Endothelial cell (in vitro differentiated cells): ENCODE measurements at places on chromosomes 11 and 22. TPM values are rescaled to one million over a fixed set of nuclear protein-coding genes. Genes with fewer than 3 reads are reported as not detected.

DNA sequence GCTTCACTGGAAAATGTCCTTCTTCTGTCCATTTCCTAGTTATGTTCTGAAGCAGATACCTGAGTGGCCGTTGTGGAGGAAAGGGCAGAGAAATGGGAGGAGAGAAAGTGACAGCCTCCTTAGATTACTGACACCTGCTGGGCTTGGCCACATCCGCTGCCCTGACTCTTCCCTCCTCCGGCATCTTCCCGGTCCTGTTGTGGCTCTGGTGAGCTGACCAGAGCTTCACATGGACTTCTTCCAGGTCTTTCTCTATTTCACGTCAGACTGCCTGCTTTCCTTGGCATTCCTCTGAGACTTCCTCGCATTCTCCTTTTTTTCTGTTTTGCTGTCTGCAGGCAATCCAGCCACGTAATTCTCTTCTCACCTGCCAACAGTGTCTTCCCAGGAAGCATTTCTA, 138.7 kb upstream of the E2F8 start:
- H3K4me1 ChIP-seq = peaks cover 5% of the 10 kb centered on the region
- no peak overlapping the region for H3K4me3 ChIP-seq
- no peak for DNase-seq
- peaks cover 4% of the 10 kb centered on the region for H3K27me3 ChIP-seq

Gene EFCAB6
- 0.69 TPM for total RNA-seq

Gene ZNF280B
- total RNA-seq = 6.8 TPM

GRCh38 chr11:1157645-1158591, at the start of gene MUC5AC:
Gene MUC5AC, plus strand, starts transcription at chr11:1157953. Its CDS starts 47 bp downstream, at chr11:1158000.
- no peak within 1 kb of the TSS for H3K4me3 ChIP-seq
- H3K36me3 ChIP-seq = no peaks in the 10 kb centered on the region
- no peak for DNase-seq
- H3K4me1 ChIP-seq = no peaks in the 10 kb centered on the region
- H3K27ac ChIP-seq = peak within 1 kb of the TSS; percentile 32

Gene RFPL3
- not detected for total RNA-seq

GRCh38 chr22:19767427-19768341, 7.1 kb downstream of the TBX1 start:
- H3K27me3 ChIP-seq = peaks cover 18% of the 10 kb centered on the region
- H3K4me3 ChIP-seq = peak overlapping the region; percentile 59
- no peak overlapping the region for H3K27ac ChIP-seq
- peaks cover 18% of the 10 kb centered on the region for H3K4me1 ChIP-seq
- H3K36me3 ChIP-seq = no peaks in the 10 kb centered on the region
- no peak for DNase-seq

DNA sequence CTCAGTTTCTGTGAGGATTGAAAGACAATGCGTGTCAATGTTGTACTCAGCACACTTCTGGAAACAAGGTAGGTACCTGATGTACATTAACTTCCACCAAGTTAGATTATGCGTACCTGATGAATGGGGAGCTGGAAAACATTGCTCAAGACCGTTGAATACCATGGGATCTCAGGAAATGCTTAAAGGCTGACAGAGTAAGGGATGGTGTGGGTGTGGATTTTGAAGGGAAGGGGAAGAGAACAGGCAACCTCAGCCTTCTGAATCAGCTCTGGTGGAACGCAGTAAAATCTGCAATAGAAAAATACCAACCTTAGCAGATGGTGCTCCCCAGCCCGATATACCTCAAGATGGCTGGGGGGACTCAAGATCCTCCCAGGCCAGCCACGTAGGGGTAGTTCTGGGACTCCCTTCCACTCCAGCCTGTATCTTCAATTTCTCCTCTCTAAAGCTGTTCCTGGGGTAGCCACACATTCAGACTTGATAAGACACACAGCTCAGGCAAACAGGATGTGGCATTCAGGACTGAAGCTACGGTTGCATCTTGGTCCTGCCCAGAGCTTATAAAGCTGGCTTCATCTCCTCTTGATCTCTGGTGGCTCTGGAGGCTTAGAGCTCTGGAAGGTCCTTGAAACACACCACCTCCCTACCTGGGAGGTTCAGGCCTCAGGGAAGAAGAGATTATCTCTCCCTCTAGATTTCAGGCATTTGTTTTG, 111.8 kb downstream of the CTNND1 start:
- H3K27ac ChIP-seq = no peak overlapping the region
- H3K27me3 ChIP-seq = no peaks in the 10 kb centered on the region
- no peak overlapping the region for H3K4me3 ChIP-seq

Gene PARVG
- total RNA-seq = 0.90 TPM

Gene SLC37A2
- total RNA-seq = 0.49 TPM

GRCh38 chr11:66277471-66278362, at the start of gene CNIH2:
Gene CNIH2, plus strand, starts transcription at chr11:66278175. Its CDS starts 282 bp downstream, at chr11:66278457.
- peaks cover 23% of the 10 kb centered on the region for H3K27me3 ChIP-seq
- peaks cover 25% of the 10 kb centered on the region for H3K36me3 ChIP-seq
- DNase-seq = peak; percentile 66
- no peak within 1 kb of the TSS for H3K4me3 ChIP-seq
- peaks cover 14% of the 10 kb centered on the region for H3K4me1 ChIP-seq

Gene CHADL
- total RNA-seq = 1.2 TPM

DNA sequence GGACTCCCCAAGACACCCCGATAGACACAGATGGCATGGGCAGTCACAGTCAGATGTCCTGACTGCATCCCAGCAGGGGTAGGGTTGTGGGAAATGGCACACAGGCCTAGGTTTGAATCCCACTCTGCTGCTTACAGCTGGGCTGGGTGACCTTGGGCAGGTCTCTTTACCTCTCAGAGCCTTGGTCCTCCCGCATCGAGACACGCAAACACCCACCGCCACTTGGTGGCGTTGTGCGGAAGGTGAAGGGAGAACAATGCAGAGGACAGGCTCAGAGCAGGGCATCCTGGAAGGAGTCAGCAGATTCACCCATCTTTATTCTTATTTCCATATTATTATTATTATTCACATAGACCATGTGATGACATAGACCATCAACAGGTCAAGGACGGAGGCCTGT, 140.5 kb downstream of the MIAT start:
- peaks cover 5% of the 10 kb centered on the region for H3K36me3 ChIP-seq
- DNase-seq = peak; percentile 33
- H3K4me3 ChIP-seq = no peak overlapping the region
- H3K27me3 ChIP-seq = peaks cover 2% of the 10 kb centered on the region

- DNase-seq = peak; percentile 86
- no peaks in the 10 kb centered on the region for H3K27me3 ChIP-seq
- peak overlapping the region; percentile 87 for H3K4me3 ChIP-seq
- H3K27ac ChIP-seq = no peak overlapping the region
- H3K4me1 ChIP-seq = peaks cover 6% of the 10 kb centered on the region
Measured at GRCh38 chr11:45771193-45771565, 33.8 kb upstream of the SLC35C1 start.

- H3K4me1 ChIP-seq = peaks cover 3% of the 10 kb centered on the region
- H3K4me3 ChIP-seq = no peak overlapping the region
- no peak overlapping the region for H3K27ac ChIP-seq
- peaks cover 2% of the 10 kb centered on the region for H3K27me3 ChIP-seq
- DNase-seq = no peak
Measured at GRCh38 chr11:74011360-74012073, 2.6 kb upstream of the UCP3 start.

DNA sequence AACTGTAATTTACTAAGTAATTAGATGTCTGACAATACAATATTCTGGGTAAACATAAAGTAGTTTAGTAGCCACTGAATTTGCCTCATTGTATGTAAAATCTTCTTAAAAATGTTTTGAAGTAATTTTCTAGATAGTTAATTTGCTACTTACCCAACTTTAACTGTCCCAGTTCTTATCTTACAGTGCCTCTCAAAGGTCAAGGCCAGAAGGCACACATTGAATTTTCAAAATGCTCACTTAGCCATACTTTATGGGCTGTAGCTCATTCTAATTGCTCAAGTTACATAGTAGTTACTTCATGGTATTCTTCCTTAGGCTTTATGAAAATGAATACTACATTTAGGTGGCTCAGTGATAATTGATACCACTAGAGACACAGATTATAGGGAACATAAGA, 666.6 kb downstream of the CNTN5 start:
- H3K4me1 ChIP-seq = no peaks in the 10 kb centered on the region
- H3K36me3 ChIP-seq = no peaks in the 10 kb centered on the region
- no peak overlapping the region for H3K4me3 ChIP-seq
- H3K27me3 ChIP-seq = no peaks in the 10 kb centered on the region
- no peak overlapping the region for H3K27ac ChIP-seq
- no peak for DNase-seq

DNA sequence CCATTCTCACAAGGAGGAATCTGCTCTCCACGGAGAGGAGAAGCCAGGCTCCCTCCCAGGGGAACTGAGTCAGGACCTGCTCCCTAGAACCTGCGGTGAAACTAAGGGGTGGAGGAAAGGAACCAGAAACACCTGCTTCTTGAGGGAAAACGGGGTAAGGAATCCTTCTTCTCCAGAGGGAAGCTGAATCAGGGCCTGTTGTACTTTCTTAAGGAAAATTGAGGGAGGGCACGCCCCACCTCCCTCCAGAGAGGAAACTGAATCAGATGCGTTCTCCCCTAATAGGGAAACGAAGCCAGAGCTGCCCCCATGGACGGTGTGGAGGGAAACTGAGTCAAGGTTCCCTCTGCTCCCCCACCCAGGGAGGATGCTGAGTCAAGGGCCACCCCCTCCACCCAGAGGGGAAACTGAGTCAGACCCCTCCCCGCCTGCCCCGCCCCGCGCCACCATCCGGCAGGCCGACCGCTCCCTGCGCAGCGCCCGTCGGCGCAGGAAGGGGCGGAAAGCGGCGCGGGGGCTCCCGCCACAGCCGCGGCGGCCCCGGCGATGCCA, 393 bp downstream of the RELA start:
- H3K27me3 ChIP-seq = peaks cover 14% of the 10 kb centered on the region
- H3K4me1 ChIP-seq = peaks cover 19% of the 10 kb centered on the region
- DNase-seq = no peak
- peak overlapping the region; percentile 64 for H3K27ac ChIP-seq
- H3K4me3 ChIP-seq = peak overlapping the region; percentile 91

DNA sequence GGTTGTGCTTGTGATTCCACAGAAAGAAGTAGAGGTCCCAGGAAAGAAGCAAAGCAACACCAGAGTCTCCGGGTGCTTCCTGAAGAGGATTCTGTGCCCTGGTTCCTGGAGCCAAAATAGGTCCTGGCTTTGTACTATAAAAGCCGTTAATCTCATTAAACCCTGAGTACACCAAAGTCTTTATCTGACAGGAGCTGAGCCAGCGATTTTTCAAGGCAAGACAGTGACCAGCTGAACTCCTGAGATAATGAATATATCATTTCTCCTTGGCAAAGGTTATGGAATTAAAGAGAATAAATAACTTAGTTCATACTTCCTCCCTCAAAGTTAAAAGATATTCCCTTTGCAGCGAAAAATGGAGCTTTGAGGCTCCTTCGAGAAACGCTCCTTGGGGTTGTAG, 5.2 kb downstream of the TMEM138 start:
- no peak overlapping the region for H3K27ac ChIP-seq
- peaks cover 13% of the 10 kb centered on the region for H3K4me1 ChIP-seq
- H3K4me3 ChIP-seq = no peak overlapping the region
- H3K36me3 ChIP-seq = peaks cover 40% of the 10 kb centered on the region

DNA sequence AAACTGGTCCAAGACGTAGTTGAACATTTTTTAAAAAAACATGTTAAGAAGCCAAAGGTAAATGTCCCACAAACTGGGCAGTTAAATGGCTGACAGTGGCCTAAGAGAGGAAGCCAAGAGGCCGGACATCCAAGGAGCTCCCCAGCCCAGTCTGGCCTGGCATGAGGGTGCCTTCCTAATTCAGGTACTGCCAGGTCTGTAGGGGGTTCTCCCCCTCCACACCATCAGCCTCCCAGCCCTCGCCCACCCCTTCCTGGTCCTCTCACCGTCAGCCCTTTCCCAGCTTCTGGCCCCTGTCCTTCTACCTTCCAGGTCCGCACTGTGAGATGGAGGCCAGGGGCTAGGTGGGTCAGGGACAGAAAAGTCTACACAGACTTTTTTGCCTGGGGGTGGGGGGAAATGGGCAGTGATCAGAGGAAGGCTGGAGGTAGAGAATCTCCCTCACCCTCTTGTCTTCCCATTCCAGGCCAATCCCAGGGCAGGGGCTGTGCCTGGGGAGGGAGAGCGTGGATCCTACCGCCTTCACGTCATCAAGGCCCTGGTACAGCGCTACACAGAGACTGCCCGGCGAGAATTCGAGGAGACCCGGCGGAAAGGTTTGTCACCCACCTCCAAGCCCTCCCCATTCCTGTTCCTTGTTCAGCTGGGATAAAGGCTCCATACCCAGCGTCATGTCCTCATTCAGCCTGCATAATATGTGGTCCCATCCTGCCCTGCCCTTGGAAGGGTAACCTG, 6.0 kb downstream of the ART5 start:
- H3K27ac ChIP-seq = peak overlapping the region; percentile 92
- no peak overlapping the region for H3K4me3 ChIP-seq
- no peak for DNase-seq
- H3K4me1 ChIP-seq = peaks cover 51% of the 10 kb centered on the region
